Activated CD8-positive, alpha-beta memory T cell treated with anti-CD3 and anti-CD28 coated beads for 24 hours (primary cell): ENCODE measurements at places on chromosomes 3 and 15.
A peak's percentile ranks its signal among the peaks of the same experiment; 100 is the strongest.

- no peak for DNase-seq
Observed at GRCh38 chr3:72488738-72489035, 359.6 kb downstream of the SHQ1 start.

DNA sequence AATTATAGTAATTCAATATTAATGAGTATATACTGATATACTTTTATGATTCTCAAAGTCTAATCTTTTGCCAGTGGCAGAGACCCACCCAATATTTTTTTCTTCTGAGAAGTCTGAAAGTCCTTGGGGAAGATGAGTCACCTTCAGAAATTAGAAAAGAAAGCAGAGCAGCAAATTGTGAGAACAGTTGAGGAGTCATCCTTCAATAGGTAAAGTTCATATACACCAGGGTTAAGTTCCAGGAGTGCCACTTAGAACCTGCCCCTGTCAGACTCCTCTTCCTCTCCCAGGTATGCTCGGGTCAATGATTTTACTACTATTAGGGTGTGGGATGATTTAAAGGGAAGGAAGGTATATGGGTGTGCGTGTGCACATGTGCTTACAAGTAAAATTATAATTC lies 7.1 kb downstream of the CLRN1 start:
- no peak for DNase-seq

DNA sequence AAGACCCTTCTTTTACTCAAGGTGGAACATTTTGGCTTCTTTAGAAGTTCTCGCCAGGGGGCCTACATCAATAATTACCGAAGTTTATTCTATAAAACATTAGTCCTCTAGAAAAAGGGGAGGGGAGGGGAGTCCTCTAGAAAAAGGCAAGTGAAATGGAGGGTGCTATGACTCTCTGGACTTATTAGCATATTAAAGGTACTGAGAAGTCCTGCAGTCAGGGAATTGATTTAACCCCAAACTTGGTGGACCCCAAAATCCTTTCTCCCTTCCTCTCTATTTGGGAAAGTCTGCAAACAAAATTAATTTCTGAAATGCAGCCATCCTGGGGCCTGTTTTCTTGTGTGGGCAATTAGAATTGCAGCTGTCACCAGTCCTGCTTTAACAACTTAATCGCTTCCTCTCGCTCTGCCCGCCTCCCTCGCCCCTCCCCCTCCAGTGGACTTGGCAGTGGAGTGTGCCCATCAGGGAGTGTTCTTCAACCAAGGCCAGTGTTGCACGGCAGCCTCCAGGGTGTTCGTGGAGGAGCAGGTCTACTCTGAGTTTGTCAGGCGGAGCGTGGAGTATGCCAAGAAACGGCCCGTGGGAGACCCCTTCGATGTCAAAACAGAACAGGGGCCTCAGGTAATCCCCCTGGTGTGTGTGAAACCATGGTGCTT lies 18.9 kb upstream of the LRRK1 start:
- no peak for DNase-seq

GRCh38 chr3:123376451-123377242 lies 72.2 kb downstream of the ADCY5 start:
- no peak for DNase-seq

- no peak for DNase-seq
Observed at GRCh38 chr3:59126446-59126845, 76.6 kb upstream of the CFAP20DC start.

- DNase-seq: peak; percentile 59
Observed at GRCh38 chr15:58043192-58043903, 22.2 kb downstream of the ALDH1A2 start.

DNA sequence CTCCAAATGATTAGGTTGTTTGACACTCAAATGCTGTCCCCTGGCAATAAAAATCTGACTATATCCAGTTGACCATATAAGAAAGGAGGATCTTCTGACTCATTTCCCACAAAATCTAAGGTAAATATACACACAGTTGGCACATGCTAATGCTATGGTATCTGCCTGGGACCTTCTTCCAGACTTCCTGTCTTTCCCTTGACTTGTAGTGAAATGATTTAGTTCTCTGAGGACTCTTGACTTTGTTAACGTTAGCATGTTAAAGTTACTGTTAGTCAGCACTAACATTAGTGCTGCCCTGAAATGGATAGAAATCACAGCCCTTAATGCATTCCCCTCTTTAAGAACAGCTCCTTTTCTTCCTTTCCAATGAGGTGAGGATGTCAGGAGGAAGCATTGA lies 124.3 kb upstream of the LSAMP start:
- DNase-seq: no peak

GRCh38 chr3:7543294-7543880 lies 682.5 kb downstream of the GRM7 start:
- no peak for DNase-seq

DNA sequence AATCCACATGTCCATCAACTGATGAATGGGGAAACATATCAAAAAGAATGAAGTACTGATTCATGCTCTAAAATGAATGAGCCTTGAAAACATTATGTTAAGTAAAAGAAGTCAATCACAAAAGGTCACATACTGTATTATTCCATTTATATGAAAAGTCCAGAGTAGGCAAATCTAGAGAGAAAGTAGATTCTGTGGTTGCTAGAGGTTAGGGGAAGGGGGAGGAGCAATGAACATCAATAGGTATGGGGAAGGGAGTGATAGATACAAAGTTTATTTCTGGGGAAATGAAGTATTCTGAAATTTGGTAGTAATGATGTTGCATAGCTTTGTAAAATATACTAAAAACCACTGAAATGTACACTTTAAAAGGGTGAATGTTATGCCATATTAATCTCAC lies 14.5 kb downstream of the SERP1 start:
- DNase-seq: no peak

DNA sequence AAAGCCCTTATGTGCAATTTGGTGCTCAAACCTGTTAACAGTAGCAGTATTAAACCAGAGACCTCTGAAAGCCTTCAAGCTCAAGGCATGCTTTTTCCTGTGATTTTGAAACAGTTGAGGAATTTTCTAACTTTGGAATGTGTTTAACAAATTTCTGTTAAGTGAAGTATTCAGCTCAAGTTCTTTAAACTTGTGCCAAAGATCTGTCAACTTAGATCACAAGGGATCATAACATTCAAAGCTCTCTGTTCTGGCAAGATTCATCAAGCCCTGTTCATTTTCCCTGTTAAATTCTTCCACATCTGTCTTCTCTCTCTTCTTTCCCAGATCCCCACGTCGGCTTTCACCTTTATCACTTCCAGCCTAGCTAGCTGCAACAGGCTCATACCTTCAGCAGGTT lies 28.8 kb upstream of the RYK start:
- DNase-seq: no peak

- DNase-seq: peak; percentile 91
Observed at GRCh38 chr15:84747416-84748273, 747 bp upstream of the ZNF592 start.

DNA sequence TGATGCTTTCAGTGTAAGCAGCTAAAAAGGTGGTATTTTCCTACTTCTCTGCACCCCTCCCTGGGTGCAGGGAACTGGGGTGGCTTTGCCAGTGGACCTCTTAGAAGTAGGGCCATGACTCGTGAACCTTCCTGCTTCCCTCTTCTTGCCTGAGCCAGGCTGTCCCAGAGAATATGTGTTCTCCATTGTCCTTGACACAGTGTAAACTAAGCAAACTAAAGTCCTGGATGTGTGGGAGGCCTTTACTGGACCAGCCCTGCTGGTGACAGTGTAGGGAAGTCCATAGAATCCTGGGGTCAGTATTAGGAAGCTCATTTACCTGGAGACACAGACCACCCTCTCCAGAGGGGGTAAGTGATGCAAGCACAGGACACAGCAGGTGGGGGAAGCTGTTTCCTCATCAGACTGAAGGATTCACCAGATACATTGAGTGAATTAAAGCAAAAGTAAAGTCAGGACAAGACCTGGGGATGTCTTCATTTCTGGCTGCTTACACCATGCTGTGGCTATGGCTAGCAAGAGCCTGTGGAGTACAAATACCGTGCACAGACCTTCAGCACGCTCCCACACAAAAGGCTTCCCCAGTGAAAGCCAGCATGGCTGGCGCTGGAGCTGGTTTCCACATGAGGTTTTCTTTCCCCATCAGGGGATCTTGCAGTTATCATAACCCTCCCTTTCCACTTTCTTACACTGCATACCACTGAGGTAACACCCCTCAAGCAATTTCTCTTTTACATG lies 64.8 kb upstream of the LPP start:
- DNase-seq: no peak

GRCh38 chr15:101156061-101156460 lies 95.8 kb downstream of the CHSY1 start:
- DNase-seq: no peak

GRCh38 chr3:109387201-109387600 lies 49.9 kb upstream of the DPPA4 start:
- no peak for DNase-seq

DNA sequence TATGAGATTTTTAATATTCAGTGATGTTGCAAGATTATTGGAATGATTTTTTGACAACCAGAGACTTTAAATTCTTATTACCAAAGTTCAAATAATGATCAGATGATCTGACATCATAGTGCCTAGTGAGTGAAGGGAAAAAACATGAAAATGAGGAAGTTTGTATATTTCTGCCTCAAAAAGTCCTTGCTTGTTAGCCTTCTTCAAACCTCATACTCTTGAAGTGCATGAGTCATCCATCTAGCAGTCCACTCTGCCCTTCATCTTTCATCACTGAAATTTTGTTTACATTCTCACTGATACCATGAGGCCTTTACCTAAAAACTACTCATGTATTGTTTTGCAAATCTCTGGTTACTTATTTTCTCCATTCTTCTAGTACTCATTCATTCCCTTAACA lies 23.9 kb upstream of the OR5H6 start:
- no peak for DNase-seq

GRCh38 chr3:48686538-48687219 lies 964 bp upstream of the NCKIPSD start:
- DNase-seq: no peak

DNA sequence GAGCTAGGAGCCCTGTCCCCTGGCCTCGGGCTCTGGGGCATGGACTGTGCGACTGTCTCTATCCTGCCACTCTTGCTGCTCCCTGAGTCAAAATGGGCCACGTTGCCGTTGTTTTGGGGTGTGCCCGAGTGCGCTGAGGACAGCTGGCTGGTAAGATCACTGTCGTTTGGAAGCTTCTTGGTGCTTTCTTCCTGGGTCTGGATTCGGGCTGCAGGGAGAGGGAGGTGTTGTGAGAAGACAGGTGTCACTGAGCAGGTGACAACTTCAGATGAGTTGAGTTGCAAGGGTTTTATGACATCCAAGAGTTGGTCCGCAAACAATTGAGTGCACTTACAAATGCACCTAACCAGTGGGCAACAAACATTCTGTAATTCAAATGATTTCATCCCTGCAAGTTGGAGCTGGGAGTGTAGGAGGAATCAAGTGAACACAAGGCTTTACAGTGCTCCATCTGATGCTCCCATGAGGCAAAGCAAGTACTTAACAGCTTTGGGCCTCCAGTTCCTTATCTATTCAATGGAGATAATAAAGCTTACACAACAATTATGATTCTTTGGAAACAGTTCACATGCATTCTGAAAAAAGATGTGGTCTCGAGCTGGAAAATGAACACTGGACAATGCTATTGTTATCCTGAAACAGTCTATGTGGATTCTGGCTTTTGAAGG lies 11.0 kb upstream of the STARD5 start:
- DNase-seq: no peak

DNA sequence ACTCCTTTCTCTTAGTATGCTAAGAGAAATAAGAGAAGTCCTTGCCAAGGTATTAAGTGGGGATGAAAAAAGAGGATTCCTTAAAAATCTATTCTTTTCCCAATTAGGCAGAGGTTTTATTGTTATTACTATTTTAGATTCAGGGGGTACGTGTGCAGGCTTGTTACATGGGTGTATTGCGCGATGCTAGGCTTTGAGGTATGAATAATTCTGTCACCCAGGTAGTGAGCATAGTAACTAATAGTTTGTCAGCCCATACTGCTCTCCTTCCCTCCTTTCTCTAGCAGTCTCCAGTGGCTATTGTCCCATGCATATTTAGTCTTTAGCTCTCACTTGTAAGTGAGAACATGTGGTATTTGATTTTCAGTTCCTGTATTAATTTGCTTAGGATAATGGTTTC lies 83.9 kb downstream of the LEKR1 start:
- DNase-seq: no peak

DNA sequence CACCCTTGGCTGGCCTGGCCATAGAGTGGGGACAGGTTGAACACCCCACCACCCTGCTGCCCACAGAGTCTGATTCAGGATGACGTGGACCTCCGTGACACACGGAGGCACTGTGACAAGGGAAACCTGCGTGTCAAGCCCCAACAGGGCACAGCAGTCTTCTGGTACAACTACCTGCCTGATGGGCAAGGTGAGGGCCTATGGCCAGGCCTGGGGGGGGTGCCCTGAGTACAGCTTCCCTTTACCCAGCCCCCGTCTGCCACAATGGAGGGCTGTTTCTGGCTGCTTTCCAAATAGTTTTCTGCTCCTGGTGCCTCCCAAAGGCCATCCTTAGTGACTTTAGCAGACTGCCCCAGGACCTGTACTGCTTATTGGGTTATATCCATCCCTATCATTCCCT lies 1.2 kb upstream of the WDR6 start:
- no peak for DNase-seq

DNA sequence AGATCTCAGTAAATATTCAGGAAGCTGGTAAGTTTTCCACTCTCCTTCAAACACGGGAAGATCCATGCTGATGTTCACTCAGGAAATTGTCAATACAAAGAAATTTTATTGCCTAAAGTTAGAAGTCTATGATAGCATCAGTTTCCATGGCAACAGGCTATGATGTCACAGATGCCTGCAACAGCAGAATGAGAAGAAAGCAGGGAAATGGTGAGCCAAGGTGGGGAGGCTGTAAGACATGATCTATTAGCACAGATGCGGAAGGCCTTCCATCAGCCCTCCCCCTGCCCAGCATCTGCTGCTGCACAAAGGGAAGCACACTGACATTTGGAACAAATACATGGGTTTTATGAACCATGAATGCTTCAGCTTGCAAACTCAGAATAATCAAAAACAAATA lies 28.6 kb downstream of the EPHB1 start:
- DNase-seq: no peak

GRCh38 chr15:75223688-75224087 lies 22.0 kb downstream of the C15orf39 start:
- DNase-seq: no peak

DNA sequence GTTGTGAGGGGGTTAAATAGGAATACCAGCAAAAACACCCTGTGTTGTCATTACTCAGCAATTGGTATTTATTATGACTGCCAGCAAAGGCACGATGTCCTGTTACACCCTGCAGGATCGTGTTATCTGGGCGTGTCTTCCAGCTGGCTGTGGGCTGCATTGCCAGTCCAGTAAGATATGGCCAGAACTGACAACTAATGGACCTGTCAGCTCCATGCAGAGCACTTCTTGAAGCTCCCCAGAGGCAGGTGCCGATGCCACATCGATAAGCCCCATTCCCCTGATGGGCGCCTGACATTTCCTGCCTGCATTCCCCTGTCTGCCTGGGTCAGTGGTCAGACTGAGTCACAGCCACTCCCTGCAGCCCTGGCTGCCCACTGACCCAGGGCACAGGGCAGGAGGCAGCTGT lies 79.7 kb upstream of the RASGRF1 start:
- DNase-seq: no peak

- no peak for DNase-seq
Observed at GRCh38 chr3:190619761-190620160, 105.9 kb downstream of the IL1RAP start.
